ENCODE measurements at places on chromosomes 7 and 10.

GRCh38 chr7:23205577-23205908, 23.7 kb downstream of the NUP42 start:
- no peak for DNase-seq

DNA sequence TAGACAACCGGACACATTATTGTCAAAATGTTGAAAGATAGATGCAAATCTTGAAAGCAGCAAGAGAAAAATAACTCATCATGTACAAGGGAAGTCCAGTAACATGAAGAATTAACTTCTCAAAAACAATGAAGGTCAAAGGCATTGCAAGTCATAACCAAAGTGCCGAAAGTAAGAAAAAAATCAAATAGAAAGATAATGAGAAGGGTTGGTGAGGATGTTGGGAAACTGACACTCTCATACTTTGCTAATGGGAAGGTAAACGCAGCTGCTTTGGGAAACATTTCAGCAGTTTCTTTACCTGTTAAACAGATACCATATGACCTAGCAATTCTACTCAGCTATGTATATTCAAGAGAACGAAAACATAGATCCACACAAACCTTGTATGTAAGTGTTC, 303.0 kb downstream of the ARL4A start:
- no peak for DNase-seq

DNA sequence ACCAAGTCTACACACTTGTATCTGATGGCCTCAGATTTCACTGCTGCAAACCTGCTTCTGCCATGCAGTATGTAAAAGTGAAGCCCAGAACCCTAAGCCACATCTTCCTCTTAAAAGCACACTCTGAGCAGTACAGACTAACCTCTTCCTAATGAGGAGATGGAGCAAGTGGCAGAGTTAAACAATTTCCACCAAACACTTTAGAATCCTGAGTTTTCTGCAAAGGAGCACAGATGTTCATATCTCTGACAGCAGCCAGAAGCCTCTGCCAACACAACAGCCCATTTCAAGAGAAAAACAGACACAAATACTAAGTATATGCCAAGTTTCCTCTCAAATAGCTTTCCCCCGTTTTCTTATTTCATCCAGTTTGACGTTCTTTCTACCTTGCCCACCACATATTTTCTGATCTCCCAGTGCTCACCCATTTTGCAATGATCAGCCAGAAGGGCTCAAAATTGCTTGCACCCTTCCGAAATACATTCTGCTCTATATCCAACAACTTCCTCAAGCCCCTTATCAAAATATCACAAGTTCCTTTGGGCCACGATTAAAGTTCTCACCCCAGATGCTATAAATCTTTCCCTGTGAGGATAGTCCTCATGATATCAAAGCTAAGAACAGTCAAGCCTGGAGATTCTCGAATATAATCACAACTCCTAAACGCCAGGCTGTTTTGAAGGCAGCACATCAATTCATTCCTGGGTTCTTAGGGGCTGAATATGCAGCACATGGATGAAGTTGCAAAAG, 27.5 kb downstream of the ELMO1 start:
- DNase-seq = no peak

- no peak for DNase-seq
Measured at GRCh38 chr10:92691591-92692079, 1.9 kb downstream of the HHEX start.

GRCh38 chr10:4427532-4427931, 398.5 kb upstream of the AKR1E2 start:
- DNase-seq = no peak

DNA sequence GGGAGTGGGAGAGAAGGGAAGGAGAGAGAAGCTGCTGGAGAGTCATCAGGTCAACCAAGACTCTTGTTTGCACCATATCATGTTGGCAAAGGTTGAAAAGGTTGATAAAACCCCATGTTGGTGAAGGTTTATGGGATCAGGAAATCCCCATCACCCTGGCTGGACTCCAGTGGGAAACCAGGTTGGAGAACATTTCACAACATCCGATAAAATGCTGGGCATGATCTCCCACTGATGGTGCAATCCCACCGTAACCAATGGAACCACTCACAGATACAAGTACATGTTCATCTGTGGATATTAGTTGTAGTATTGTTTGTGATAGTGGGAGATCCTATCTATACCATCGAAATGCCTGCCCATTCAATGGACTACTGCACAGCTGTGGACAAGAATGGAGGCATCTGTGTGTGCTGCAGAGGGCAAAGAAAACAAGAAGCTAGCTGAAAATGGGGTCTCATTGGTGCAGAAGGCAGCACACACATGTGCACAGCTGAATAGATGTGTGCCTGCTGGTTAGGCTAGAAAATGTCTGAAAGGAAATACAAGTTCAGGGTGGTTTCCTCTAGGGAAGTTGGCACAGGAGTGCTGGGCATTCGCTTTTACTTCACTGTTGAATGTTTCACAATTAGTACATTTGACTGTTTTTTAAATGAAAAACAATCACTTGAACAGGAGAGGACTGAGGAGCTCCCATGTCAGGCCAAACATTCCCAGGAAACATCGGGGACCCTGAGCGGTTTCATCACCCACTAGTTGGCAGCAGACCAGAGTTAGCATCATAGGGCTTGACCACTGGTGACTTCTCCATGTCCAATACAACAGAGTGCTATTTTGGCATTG, 80.4 kb upstream of the MGMT start:
- no peak for DNase-seq

DNA sequence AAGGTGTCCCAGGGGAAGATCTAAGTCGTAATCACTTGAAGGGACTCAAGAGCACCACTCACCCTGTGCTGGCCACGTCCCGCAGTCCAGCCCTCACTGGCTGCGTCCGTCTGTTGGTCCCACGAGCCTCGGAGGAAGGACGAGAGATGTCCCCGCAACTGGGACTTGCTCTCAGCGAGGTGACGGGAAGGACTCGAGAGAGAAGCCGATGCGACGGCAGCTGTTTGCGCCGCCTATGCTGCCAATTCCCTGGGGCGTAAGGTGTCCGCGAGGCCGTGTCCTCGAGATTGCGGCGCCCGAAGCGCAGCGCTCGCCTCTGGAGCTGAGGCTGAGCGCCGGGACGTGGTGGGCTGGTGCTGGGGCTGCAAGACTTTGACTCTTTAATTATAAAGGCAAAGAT, 100.6 kb upstream of the SEMA3E start:
- no peak for DNase-seq

DNA sequence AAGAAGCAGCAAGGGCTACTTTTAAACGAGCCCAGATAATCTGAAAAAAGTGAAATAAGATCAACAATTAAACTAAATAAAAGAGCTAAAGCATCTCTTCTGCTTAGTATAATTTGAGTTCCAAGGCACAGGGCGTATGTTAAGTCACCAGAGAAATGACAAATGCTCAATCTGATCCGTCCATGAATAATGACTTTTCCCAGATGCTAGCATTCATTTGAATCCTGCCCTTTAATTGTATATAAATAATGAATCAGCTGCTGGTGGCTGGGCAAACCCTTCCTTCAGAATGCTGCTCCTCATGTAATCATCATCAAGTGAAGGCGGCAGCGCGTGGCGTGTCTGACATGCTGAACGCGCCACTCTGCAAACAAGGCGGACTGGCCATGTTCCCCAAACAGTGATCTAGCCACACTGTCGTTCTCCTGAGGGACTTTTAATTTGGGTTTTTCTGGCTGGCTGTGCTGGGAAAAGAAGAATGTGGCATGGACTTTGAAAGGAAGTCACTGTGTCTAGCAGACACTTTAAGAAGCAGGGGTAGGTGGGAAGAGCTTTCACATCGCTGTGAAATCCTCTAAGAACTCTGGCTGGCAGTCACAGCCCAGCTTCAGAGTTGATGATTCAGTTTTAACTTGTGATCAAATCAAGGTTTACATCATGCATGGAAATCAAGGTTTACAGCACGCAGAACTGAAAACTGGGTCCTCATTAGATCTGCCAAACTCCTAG, 70.7 kb downstream of the BEND7 start:
- DNase-seq = no peak

DNA sequence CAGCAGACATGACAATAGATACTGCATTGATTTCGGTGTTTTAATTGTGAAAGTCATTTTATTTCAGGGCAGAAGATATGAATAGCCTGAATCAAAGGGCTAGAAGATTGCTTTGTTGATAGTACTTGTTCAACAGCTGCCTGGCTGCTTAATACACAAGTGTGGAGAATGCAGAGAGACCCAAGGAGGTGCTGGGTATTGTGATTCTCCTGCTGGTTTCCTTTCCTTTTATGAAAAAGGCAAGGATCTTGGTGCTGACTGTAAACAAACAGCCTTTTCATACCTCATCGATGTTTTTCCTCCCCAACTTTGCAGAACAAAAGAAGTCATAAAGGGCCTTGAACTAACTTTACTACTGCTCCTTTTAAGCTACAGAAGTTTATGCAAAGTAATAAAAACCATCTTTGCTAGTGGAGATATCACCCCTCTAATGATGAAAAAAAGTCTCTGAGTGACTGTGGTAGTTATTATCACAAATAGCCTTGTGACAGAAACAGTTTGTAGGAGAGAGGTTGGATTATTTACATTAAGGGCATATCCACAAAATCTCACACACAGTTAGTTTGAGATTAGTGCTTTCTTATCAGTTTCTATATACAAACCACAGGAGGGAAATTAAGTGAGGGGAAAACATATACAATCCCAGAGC, 800.0 kb downstream of the LRMDA start:
- DNase-seq = no peak

- DNase-seq = no peak
Measured at GRCh38 chr10:101935431-101935830, 91.8 kb upstream of the KCNIP2 start.

GRCh38 chr10:132551093-132551807, 13.7 kb downstream of the INPP5A start:
- DNase-seq = no peak

DNA sequence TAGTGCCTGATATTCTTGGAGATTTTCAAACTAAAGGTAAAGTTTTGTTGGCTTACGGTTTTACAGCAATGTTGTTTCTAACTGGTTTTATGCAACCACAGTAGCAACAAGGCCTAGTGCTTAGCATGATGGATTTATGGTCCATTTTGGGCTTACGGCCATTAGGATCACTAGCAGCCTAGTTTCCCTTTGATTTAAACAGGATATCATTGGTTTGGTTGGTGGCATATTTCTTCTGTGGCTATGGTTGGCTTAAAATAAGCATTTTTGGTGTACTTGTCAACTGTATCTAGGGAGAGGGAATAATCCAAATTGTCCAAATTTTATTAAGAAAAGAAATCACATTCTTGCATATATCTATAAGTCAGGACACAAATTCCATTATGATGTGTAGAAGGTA, 194.0 kb downstream of the HDAC9 start:
- DNase-seq = no peak

DNA sequence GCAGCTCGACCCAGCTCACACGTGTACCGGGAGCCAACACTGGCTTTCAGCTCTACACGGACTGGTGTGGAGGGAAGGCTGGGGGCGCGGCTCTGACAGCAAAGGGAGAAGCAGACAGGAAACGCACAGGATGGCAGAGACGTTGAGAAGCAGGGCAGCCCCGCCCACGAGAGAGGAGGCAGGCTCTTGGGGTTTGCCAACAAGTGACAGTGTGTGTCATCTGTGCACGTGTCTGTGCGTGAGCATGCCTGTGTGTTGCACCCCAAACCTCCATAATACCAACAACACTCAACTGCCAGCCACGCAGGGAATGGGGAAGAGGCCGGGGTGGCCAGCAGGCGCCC, 64.4 kb upstream of the PDGFA start:
- DNase-seq = no peak

Data from EL (cell line).